SK-N-SH treated with all-trans-retinoic acid at 6 μM for 48 hours (cell line): ENCODE measurements at places on chromosomes 5 and 9.

DNA sequence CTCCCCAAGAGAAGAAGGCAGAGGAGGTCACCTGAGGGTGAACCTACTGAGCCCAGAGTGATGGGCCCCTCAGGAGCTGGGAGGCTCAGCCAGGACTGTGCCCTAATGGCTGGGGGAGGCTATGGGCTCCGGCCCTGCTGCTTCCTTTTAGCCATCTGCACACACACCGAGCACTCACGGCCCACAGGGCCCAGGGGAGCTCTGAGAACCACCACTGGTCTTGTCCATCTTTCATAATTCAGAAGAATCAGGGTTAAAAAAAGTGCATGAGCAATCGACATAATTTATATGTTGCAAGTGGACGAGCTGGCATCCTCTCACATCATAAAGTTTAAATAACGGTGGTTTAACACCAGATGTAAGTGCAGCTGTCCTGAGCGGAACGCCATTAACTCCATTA is 162.1 kb downstream of the FSTL4 start:
- ATAC-seq, result no peak

- ATAC-seq, result no peak
These were observed 30.2 kb downstream of the SNX18 start for GRCh38 chr5:54547711-54548250.

DNA sequence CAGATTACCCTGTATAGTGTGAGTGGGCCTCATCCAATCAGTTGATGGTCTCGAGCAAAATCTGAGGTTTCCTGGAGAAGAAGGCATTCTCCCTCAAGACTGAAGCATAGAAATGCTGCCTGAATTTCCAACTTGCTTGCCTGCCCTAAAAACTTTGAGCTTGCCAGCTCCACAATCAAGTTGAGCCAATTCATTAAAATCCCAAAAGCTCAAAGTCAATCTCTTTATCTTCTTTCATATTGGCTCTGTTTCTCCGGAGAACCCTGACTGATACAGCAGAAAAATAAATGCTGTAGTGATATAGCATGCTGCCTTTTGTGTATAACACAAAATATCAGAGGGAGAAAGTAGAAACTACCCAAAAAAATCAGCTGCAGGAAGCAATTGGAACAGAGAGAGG is 72.5 kb upstream of the NMUR2 start:
- ATAC-seq, result no peak

GRCh38 chr5:53023969-53024368 is 34.8 kb downstream of the ITGA2 start:
- ATAC-seq, result peak; percentile 15; the same call in 2 of the 3 replicates

DNA sequence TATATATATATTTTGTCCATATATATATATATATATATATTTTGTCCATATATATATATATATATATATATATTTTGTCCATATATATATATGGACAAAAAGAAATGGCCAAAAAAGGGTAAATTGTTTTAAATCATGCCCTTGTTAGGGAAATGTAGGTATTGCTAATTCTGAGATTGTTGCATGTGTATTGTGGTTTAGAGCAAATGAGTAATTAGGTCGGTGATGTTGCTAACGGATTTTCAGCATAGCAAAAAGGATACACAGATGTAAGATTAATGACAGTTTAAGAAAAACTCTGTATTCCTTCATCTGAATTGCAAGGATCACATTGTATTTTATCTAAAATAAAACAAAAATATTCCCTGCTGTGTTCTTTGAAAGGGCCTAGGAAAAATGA is 40.2 kb downstream of the OSTF1 start:
- no peak for ATAC-seq

GRCh38 chr9:121972501-121972981 is 120.6 kb downstream of the TTLL11 start:
- peak; percentile 97 for ATAC-seq

- no peak; the same call in 2 of the 3 replicates for ATAC-seq
These were observed 50.1 kb downstream of the ADAMTS2 start for GRCh38 chr5:179294891-179295777.

GRCh38 chr5:78008356-78008967 is 232.3 kb upstream of the TBCA start:
- peak; percentile 87 for ATAC-seq

GRCh38 chr9:100639854-100640253 is 62.0 kb downstream of the CAVIN4 start:
- ATAC-seq, result no peak

DNA sequence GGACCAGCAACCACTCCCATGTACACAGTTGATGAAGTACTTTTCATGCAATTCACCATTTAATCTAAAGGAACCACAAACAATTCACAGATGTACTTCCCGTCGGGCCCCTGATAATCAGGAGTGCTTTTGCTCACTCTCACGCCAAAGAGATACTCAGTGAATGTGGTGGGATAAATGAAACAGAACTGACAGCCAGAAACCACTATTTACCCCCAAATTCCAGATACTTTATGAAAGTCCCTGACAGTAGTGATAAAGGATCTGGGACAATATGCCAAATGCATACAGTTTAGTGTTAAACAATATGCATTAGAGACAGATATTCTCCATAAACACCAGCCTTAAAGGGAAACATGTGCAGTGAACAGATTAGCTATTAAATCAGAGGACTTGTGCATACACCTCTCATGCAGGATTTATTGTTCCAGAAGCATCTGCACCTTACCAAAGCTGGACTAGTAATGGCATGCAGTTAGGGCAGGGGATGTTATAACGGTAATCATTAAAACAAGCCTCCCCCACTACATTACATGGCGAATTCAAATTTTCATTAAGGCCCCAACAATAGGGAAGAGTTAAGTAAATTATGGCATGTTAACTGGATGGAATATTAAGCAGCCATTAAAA is 74.0 kb upstream of the SLC25A51 start:
- no peak for ATAC-seq

DNA sequence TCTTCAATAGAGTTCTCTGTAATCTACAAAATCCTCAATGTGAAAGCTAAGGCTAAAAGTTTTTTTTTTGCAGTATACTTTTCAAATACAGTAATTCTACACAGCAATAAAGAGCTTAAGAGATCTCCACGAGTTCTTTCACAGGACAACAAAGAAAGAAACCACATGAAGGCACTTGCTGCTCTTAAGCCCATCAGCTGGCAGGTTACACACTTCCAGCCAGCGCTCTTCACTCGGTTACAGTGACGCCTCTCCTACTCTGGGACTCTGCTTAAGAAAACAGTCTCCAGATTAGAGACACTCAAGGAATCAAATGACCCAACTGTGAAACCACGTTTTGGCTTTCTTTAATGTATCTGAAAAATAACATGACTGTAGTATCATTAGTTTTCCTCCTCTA is 85.0 kb downstream of the ROR2 start:
- no peak for ATAC-seq

- no peak for ATAC-seq
These were observed 150.2 kb downstream of the GABBR2 start for GRCh38 chr9:98558575-98558974.

DNA sequence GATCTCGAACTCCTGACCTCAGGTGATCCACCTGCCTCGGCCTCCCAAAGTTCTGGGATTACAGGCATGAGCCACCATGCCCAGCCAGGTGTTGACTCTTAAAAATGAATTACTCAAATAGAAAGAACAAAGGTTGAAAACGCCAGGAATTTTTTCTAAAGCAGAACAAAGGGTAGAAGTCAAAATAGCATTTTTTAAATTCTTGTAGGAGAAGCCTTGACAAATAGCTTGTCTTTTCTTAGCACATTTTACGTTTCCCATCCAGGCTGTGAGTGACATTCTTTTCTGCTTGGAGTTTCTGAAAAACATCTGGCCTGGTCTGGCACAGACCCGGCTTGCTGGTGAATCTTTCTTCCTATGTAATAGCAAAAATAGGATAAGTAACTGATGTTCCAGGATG is 169.4 kb upstream of the ZNF462 start:
- no peak for ATAC-seq

DNA sequence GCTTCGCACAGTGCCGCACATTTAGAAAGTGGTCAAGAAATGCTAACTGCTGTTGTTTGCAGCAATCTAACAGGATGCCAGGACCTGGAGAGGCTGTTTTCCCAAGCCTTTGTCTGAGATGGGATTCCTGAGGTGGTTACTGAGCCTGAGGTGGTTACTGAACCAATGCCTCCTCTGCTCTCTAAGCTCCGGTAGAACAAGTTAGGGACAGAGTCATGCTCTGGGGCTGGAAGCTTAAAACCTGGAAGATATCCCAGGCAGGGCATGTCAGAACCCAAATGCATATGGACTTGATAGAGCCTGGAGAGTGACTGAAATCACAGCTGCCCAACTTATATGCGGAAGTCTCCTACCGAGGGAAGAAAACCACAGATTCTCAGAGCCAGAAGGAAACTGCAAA is 46.5 kb upstream of the FAT2 start:
- no peak for ATAC-seq

DNA sequence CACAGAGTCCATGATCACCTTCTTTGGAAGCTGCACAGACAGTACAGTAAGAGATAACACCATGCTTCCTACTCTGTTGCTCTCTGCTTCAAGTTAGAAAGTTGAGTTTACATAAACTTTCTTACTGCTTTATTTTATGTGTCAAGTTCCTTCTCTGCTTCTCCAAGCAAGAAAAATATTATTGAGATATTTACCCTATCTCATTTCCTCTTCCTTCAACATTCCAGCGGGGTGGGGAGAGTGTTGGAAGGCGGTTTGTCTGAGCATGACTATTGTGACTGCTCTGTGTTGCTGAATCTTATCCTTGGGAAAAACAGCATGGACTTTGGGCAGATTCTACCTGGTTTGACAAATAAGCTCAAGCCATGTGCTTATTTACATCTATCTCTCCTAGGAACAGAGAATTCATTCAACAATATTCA is 66.9 kb upstream of the EPB41L4A start:
- ATAC-seq, result no peak

DNA sequence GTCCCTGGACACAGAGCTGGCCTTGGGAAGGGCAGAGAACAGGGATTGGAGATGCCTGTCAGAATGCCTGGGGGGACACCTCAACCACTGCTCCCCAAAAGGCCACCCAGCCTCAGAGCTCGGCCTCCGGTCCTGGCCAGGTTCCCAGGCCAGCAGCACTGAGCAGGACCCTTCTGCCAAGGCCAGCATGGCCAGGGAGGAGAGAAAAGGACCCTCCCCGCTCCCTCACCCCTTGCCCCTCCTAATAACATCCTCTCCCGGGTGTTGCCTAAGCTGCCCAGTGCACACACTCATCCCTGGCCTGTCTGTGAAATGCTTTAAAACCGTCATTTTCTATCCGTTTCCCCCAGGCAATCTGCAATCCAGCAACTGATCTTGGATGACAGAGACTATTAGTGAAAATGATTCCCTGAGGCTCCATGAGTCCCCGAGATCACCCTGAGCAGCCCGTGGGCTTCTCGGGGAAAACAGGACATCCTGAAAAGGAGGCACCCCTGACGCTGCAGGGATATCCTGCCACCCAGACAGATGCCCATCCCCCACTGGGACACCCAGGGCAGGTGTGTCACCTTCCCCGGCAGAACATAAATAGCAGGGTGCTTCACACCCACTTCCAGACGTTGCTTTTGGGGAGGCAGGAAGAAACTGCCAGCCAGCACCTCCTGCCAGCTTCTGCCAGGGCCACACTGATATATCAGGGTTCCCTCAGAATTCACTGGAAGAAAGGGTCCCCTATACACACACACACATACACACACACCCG is 75.3 kb downstream of the ADAMTS2 start:
- ATAC-seq, result no peak

DNA sequence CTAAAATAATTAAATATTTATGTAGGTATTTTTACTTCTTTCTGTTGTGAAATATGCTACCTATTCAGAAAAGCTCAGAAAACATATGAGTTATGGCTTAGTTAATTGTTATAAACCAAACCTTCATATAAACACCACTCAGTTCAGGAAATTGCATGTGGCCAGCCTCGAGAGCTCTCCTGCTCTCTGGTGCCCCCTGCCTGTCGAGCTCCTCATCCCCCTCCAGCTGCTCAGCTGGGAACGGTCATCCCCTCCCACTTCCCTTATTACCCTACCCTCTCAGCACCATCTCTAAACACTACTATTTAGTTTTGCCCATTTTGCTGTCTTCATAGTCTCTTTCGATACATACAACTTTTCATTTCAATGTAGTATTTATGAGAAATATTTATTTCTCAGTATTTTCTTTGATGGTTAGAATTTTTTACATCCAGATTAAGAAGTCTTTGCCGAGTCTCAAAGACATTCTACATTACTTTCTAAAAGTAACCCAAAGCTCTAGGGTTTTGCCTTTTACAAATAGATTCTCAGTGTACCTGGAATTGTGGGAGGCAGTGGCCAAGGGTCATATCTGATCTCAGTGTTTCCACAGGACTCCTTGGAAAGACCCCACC is 51.2 kb upstream of the SEMA4D start:
- ATAC-seq, result peak; percentile 100

DNA sequence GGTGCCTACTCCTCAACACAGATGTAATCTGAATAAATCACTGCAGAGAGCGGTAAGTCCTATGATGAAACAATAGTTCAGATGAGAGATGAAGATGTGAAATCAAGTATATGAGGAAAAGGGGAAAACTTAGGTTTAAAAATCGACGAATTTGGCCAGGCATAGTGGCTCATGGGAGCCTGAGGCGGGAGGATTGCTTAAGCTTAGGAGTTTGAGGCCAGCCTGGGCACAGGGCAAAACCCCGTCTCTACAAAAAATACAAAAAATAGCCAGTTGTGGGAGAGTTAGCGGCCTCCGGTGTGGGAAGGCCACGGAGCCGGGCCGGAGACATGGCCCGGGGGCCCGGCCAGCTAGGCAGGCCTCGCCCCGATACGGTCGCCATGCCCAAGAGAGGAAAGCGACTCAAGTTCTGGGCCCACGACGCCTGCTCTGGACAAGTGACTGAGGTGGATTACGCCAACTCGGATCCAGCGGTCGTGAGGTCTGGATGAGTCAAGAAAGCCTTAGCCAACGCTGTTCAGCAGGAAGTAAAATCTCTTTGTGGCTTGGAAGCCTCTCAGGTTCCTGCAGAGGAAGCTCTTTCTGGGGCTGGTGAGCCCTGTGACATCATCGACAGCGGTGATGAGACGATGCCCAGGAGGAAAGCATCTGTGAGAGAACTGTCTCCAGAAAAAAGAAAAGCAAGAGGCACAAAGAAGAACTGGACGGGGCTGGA is 62.8 kb upstream of the SUB1 start:
- peak; percentile 91 for ATAC-seq

DNA sequence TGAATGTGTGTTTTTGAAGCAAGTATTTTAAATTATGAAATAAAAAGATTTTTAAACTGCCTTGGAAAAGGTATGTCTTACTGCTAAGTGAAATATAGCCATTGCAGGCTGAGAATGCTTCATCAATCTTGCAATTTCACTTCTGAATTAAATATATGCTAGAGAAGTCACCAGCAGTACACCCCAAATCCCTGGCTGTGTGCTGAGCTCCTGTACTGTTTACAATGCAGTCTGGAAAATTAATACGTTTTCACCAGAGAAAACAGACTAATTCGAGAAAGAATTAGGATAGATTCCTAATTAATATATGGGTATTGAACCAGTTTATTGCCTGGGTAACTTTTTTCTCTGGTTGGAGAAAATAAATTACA is 3.2 kb downstream of the PRDM6 start:
- no peak for ATAC-seq
